Cardiac septum (tissue), 1 donor: ENCODE measurements at places on chromosomes 7 and 10. TPM values are rescaled to one million over a fixed set of nuclear protein-coding genes. Genes with fewer than 3 reads are reported as not detected.

The SPDYE16 gene
- not detected for total RNA-seq

The HMX3 gene
- total RNA-seq: not detected

DNA sequence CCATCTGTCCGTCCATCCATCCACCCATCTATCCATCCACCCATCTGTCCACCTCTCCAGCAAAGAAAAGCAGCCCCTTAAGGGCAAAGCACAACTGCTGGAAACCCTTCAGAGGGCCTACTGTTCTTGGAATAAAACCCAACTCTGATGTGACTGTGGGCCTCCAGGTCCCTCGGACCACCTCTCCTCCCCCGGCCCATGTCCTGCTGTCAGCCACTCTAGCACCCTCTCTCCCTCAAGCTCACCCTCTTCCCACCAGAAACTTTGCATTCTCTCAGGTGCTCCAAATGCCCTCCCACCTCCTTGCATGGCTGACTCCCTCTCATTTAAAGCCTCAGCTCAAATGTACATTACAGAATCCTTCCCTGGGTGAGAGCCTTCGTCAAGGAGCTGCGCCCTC, 110.3 kb downstream of the ARHGAP22 start:
- DNase-seq: no peak

DNA sequence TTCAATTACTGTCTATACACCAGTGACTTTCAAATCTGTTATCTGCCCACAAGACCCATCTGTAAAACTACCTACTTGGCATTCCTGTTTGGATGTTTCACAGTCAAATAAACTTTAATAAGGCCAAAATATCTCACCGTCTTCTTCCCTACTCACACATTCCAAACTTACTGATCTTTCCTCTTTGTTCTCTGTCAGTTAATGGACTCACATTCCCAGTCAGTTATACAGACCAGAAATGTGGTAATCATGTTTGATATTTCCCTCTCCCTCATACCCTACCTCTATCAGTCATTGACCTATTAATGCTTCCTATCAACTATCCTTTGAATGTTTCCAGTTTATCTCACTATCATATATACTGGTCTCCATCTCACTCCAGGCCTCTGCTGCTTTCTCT, 28.5 kb upstream of the HDAC9 start:
- DNase-seq: no peak

- no peak for DNase-seq
Observed at GRCh38 chr7:29805886-29806207, 461 bp upstream of the WIPF3 start.

GRCh38 chr7:41133690-41134299, 569.1 kb downstream of the INHBA start:
- no peak for DNase-seq

The STOX1 gene
- 0.19 TPM for total RNA-seq
